Astrocyte of the spinal cord (primary cell): ENCODE measurements at places on chromosomes 16 and 17.
A peak's percentile ranks its signal among the peaks of the same experiment; 100 is the strongest.

- peak; percentile 99 for DNase-seq
Measured at GRCh38 chr17:13544292-13544691, 57.4 kb downstream of the HS3ST3A1 start.

GRCh38 chr16:70804153-70804733 is 3.3 kb upstream of the VAC14 start:
- DNase-seq, result peak; percentile 71

- peak; percentile 58 for DNase-seq
Measured at GRCh38 chr17:6507535-6507934, 48.8 kb downstream of the PITPNM3 start.

DNA sequence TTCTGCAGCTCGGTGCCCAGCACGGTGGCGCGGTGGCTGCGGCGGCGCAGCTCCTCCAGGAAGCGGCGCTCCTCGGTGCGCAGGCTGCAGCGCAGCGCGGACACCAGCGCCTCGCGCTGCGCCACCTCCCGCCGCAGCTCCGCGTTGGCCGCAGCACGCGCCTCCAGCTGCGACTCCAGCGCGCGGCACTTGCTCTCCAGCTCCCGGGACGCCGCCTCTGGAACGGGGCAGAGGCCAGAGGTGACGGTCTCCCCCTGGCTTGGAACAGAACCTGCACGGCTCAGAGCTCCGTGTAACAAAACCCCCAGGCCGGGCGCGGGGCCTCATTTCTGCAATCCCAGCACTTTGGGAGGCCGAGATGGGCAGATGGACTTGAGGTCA is 13.2 kb upstream of the CLUH start:
- DNase-seq, result peak; percentile 11
